Umbilical cord (tissue), 2 donors: ENCODE measurements at places on chromosomes 1 and 21.
A peak's percentile ranks its signal among the peaks of the same experiment; 100 is the strongest.

DNA sequence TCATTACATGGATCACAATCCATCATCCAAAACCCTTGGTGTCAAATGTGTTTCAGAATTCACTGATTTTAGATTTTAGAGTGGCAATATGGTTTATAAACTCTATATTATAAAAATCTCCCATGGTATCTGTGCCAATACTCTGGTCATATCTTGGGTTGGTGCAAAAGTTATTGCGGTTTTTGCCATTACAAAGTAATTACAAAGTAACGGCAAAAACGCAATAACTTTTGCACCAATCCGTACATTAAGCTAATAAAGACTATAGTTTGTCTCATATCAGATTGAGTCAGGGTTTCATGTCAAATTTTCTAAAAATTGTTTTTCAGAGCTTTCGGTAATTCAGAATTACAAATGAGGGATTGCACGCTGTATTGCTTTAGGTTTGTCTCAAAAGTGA, 23.4 kb upstream of the NTMT2 start:
- no peak for DNase-seq

- no peak for DNase-seq
Measured at GRCh38 chr1:221823561-221823960, 81.7 kb upstream of the DUSP10 start.

- DNase-seq = peak; percentile 65
Measured at GRCh38 chr1:232450615-232451014, 179.3 kb downstream of the SIPA1L2 start.

DNA sequence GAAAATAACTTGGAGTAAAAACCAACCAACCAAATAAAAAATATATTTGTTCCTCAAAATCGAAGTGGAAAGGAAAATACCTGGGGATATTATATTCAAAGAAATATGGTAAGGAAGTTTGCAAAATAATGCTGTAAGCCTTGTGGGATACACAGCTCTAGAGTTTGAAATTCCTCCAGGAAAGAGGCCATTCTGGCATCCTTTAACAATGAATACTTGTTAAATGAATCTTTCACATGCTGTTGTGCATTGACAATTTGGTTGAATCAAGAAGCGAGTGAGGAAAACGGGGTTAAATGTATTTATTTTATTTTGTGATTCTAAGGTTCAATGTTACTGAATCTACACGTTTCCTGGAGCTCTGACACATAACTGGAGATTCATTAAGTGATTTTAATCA, 30.5 kb upstream of the NTNG1 start:
- no peak for DNase-seq

- DNase-seq = no peak
Measured at GRCh38 chr1:199290186-199290585, 651.3 kb downstream of the PTPRC start.

- peak; percentile 44 for DNase-seq
Measured at GRCh38 chr1:169999331-169999741, 75.2 kb downstream of the KIFAP3 start.

- no peak for DNase-seq
Measured at GRCh38 chr1:176379626-176380339, 83.2 kb upstream of the PAPPA2 start.

GRCh38 chr21:39927304-39927886, 60.2 kb downstream of the PCP4 start:
- no peak for DNase-seq

DNA sequence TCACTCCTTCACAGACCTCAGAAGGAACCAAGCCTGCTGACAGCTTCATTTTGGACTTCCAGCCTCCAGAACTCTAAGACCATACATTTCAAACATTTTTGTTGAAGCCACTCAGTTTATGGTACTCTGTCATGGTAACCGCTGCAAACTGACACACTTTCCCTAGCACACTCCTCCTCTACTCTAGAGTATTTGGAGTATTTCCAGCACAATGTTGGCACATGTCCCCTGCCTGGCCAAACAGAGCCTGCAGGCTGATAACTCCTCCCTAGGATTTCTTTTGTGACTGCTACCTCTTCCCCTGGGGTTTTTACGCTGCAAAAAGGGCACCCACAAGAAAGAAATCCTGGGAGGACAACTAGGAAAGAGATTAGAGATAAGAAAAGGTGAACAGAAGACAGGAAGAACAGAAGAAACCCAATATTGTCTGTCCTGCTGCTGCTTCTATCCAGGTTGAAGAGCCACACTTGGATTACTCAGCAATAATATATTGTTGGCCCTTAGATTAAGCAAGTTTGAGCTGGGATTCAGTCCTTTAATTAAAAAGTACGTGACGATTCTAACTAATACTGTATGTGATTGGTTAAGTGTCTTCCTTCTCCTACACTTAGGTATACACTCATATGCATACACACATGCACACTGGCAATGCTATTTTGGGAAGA, 844.1 kb downstream of the LTN1 start:
- DNase-seq = no peak

DNA sequence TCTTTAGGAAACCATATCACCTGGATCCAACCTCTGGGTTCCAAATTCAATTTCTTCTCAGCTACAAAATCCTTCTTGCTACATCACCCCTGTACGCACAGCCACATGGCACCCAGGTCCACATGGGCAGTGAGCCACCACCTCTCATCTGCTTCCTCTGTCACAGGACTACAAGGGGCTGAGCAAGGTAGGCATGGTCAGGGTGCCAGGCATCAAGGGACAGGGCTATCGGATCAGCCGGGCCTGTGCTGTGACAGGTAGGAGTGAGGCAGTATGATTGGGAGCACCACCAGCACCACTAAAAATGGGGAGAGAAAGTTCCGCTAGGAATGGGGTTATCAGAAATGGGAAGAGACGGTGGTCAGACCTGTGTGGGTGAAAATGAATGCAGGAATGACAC, 29.4 kb downstream of the S100A6 start:
- DNase-seq = no peak

DNA sequence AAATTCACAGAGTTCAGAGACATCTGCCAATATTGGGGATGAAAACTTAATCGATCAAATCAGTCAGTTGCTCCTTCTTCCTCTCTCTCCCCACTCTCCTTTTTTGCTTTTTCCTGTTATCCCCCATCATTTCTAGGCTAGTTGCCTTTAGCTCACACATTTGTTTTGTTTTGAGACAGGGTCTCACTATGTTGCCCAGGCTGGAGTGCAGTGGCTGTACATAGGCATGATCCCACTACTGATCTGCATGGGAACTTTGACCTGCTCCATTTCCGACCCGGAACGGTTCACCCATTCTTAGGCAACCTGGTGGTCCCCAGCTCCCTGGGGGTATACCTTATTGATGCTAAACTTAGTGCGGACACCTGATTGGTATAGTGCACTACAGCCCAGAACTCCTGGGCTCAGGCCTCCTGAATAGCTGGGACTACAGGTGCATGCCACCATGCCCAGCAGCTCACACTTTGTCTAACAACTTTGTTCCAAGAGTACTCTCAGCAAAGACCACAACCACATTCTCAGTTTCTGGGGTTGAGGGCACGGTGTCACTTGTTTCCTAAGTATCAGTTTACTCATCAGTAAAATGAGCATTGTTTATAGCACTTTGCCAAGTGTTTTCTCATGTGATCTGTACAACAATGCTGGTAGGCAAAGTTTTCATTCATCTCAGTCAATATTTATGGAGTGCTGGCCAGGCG, 6.7 kb upstream of the ELOA start:
- no peak for DNase-seq

- no peak for DNase-seq
Measured at GRCh38 chr1:209187589-209187988, 395.9 kb upstream of the CAMK1G start.

GRCh38 chr1:170520601-170521000, 11.4 kb upstream of the GORAB start:
- DNase-seq = no peak

GRCh38 chr1:94180650-94181049, 56.7 kb downstream of the ARHGAP29 start:
- DNase-seq = no peak

- DNase-seq = no peak
Measured at GRCh38 chr1:162272419-162272818, 104.2 kb downstream of the SPATA46 start.

DNA sequence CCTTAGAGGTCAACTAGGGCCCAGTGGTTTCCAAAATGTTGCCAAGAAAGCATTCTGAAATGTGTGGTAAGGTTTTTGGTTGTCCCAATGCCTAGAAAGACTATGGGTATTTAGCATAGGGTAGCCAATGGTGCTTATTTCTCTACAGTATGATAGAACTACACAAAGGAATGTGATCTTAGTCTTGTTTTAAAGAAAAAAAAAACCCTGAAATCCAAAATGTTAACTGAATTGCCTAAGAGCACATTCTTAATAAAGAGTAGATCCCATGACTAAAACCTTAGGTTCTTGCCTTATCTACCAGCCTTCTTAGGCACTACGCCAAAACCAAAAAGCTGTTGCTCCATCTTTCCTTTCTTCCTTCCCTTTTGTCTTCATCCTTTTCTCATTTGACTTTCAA, 428.2 kb downstream of the MRPL39 start:
- DNase-seq = no peak

GRCh38 chr1:192977089-192977706, 82.0 kb downstream of the UCHL5 start:
- no peak for DNase-seq

- no peak for DNase-seq
Measured at GRCh38 chr21:34916446-34916845, 132.7 kb downstream of the RUNX1 start.

- no peak for DNase-seq
Measured at GRCh38 chr1:248851390-248851789, 7.5 kb downstream of the ZNF692 start.

DNA sequence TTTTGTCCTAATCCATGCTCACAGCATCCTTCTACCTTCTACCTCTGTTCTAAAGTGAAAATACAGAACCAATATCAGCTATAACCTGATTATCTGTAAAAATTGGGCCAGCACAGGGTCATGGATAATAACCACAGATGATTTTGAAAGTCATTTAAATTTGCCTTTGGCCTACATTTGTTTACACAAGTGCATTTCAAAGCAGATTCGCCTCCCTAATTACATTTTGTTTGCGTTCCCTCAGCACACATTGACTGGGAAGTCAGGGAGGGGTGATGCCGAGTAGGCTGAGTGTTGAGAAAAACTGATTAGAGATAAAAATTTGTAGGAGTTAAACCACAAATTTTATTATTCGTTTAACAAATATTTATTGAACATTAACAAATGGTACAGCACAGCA, 19.2 kb upstream of the RGS8 start:
- no peak for DNase-seq

DNA sequence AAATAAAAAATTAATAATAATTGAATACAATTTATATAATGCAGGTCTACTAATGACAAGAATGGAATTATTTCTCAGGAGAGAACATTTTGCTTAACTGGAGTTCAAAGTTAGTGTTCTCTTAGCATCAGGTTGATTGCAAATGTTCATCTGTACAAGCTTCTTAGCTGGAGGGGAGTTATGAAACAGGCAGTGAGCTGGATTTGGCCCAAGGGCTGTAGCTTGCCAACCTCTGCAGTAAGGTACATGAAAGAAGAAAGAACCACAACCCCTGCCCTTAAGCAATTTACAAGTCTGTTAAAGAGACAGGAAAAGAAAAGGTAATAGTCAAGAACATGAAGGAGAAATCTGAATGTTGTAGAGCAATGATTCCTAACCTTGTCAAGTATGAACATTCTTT, 17.0 kb downstream of the LPGAT1 start:
- DNase-seq = no peak

DNA sequence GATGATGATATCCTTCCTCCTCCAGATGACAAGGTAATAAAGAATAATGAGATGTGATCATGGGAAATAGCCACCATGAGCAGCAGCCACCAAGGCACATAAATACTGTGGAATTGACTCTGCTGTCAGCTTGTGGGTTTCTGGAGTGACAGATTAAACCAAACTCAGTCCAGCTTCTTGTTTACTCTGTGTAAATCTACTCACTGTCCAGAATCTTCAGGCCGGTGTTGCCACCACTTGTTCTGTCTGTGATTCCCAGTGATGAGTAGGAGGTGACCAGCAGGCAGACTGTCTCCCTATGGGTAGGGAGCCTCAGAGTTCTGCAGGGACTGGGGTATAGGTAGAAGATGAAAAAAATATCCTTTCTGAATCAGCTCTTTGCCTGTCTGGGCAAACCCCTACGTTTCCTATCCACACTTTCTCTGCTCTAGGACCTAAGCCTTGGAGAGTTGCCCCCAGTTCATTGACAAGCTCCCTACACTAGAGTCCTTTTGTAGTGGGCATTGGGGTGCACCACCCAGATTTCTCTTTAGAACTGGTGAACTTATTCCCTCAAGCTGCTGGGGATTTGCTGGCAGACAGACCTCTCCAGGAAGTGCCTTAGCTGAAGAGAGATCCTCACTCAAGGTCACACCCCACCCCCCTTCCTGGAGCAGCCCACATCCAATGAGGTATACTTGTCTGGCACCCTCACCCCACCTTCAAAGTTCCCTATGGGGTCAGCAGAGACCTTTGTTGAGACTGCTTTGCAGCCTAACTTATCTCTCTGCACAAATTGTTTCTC, 47.6 kb downstream of the ATP1A1 start:
- DNase-seq = no peak

- peak; percentile 65 for DNase-seq
Measured at GRCh38 chr1:8666389-8667167, 150.9 kb downstream of the RERE start.

DNA sequence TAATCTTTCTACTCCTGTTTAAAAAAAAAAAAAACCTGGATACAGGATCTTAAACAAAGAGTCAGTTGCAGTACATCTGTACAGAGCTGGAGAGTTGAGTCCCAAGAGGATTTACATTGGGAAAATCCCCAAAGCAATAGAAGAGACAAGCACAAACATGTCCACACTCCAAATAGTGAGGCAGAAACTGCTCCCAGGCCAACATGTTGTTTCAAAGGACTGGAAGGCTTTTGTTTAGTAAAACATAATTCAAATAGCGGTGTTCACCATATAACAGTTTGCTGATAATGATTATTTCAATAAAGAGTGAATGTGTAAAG, 425.4 kb downstream of the ADGRL2 start:
- no peak for DNase-seq

- peak; percentile 85 for DNase-seq
Measured at GRCh38 chr1:32753532-32754316, 51.2 kb upstream of the SYNC start.

- DNase-seq = no peak
Measured at GRCh38 chr1:167268347-167268787, 47.7 kb downstream of the POU2F1 start.

DNA sequence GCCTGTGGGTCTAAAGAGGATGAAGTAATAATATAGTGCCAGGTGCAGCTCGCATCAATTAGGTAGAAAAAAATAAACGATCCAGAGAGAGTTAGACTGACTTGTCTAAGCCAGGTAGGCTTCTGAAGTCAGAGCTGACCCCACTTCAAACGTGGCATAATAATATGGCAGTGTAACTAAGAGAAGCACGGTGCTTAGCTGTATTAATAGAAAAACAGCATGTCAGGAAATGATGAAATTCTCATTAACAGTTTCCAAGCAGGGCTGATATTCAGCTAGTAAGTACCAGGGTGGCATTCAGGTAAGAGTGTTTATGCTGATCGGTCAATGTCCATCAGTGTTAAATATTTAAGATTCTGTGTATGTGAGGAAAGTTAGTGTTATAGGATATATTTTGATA, 145.8 kb upstream of the SAMSN1 start:
- no peak for DNase-seq

GRCh38 chr1:172219966-172220365, 200.5 kb upstream of the C1orf105 start:
- DNase-seq = peak; percentile 87
